ENCODE measurements at places on chromosomes 16 and 17.

DNA sequence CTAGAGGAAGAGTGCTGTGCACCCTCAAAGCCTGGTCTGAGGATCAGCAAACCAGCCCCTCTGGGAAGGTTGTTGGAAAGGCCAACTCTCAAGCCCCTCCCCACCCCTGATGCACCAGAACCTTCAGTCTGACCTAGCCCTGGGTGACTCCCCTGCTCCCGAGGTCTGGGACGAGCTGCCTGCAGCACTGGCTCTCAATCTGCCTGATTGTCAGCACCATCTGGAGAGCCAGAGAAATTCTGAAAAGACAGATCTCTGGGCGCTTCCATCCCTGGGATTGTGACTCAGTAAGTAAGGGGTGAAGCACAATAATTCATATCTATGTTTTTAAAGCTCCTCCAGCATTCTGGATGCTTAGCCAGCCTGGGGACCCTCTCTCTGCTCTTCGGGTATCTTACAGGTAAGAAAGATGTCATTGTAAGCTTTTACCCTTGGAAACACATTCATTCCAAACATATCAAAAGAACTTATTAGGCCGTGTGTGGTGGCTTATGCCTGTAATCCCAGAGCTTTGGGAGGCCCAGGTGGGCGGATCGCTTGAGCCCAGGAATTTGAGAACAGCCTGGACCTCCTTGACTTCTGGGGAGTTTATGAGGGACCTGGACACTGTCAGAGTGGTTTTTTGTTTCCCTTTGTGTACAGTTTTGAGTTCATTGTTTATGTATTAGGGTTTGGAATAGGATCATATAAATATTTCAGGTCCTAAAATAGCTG, 147.5 kb downstream of the KCNJ12 start:
- no peak for DNase-seq

DNA sequence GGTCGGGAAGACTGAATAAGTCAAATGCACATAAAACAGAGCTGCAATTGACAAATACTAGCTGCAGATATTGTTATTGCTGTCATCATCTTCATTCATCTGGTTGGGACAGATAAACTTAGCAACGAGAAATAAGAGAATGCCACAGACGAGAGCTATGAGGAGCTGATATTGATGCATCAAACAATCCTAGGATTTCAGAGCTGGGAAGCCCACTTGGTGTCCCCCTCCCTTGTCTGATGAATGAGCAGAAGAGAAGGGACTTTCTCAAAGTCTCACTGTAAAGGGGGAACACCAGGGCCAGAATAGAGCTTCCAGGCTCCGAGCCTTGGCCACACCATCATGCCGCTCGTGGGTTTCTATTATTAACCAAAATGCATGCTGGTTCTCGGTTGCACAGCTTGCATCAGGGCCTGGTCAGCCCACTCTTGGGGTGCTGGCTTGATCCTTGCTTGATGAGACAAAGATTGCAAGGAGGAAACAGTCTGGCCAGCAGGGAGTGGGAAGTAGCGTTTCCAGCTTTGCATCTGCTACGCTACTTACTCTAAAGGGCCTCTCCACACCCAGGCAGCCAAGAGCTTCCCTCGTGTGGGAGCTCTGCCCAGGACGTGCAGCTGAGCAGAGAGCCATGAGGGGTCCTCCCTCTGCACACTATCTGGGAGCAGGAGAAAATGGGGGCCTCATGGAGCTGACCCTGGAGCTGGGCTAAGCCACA, 28.4 kb upstream of the EMP2 start:
- no peak for DNase-seq

DNA sequence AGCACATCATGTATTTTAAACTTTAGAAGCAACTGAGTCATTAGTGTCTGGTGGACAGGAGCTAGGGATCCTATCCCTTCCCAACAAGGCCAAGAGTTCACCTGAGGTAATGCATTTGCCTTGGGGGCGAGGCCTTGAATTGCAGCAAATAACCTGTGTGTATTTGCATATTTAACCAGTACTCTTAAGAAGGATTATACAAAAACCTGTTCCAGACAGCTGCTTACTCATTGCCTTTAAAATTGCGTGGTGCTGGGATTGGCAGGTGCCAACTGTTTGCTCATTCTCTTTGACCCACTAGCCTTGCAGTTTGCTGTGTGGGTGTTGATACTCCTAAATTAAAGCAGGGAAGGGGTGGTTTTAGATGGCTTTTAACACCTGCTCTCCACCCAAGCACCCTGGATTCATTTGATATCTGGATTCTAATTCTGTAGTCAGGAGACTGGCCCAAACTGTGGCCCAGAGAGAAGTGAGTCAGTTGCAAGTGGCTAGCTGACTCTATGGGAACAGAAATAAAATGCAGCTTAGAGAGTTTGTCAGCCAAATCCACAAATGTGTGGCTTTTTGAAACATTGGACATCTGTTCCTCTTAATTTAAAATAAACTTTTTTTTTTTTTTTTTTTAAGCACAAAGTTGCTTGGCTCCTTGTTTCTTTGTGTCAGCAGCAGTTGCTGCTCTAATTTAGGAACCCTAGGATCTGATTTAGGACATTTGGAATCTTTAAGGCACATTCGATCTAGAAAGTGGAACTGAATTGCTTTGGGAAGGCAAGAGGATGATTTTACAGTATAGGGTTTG, 46.9 kb downstream of the TUBD1 start:
- no peak for DNase-seq

GRCh38 chr17:40399185-40399584, 18.5 kb downstream of the TOP2A start:
- DNase-seq = peak; percentile 5

DNA sequence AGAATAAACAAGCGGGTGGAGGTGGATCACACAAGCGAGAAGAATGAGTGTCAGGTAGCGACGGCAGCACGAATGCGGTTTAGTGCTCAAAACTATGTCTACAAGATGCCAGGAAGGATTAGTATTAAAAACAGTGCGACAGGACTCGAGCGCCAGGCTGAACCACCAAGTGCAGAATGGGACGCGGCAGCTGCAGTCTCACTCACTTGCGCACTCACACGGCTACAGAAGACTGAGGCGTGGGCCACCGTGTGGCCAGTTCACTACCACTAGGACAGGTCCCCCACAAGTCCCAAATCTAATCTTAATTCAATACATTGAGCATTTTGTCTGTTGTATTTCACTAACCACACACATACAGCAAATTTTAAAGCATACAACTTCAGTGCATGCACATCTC, 35.7 kb upstream of the TRAP1 start:
- DNase-seq = no peak

GRCh38 chr17:7060165-7060891, 16.4 kb upstream of the SLC16A11 start:
- DNase-seq = no peak

DNA sequence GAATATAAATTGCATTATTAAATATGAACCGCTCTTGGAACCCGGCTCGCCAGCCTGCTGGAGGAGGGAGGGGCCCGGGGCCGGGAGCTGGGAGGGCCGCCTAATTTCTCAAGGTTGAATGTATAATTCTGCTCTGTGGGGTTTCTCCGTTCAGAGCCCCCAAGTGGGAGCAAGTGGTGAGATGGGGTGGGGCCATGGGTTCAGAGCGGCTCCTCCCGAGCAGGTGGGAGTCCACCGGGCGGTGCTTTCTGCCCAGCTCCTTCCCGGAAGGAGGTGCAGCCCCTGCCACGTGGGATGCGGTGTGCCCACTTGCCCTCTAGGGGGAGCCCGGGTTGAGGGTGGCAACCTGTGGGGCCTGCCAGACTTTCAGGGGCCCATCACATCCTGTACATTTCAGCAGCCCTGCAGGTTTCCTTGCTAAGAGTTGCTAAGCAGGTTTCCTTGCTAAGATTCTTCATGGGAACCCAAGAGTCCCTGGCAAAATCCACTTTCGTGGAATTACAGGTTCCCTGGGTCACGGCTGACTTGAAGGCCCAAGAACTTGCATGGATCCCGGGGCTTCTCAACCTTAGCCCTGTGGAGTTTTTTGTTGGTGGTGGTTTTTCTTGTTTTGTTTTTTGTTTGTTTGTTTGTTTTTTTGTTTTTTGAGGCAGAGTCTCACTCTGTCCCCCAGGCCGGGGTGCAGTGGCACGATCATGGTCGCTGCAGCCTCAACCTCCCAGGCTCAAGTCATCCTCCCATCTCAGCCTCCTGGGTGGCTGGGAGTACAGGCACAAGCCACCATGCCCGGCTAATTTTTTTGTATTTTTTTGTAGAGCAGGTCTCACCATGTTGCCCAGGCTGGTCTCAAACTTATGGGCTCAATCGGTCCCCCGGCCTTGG, 196.7 kb upstream of the GSE1 start:
- no peak for DNase-seq

DNA sequence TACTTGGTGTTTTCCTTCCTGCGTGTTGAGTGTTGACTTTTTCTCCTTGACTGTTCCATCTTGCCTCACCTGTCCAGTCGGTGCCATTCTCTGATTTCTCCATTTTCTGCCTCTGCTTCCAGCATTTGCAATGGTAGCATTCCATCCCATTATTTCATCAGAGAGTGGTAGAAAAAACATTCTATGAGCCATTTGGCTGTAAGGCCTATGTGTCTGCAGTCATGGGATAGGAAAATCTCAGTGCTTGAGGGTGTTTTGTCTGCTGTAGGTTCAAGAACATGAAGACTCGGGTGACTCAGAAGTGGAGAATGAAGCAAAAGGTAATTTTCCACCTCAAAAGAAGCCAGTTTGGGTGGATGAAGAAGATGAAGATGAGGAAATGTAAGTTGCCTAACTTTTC, 2.7 kb downstream of the UTP18 start:
- no peak for DNase-seq

- peak; percentile 87 for DNase-seq
These were observed 48.3 kb upstream of the C17orf78 start for GRCh38 chr17:37327341-37328090.

All from BJ (cell line).